ENCODE measurements at places on chromosomes 12 and 14. TPM values are rescaled to one million over a fixed set of nuclear protein-coding genes. Genes with fewer than 3 reads are reported as not detected.

Gene FAM90A1
- total RNA-seq: not detected

Gene PLD4
- total RNA-seq: 0.35 TPM

Gene FGF23
- total RNA-seq: not detected

Gene IQSEC3
- 1.1 TPM for total RNA-seq

Gene SPRING1
- total RNA-seq: 13.4 TPM

Gene RNASE7
- total RNA-seq: 0.27 TPM

Gene KLRK1
- total RNA-seq: 1.2 TPM

DNA sequence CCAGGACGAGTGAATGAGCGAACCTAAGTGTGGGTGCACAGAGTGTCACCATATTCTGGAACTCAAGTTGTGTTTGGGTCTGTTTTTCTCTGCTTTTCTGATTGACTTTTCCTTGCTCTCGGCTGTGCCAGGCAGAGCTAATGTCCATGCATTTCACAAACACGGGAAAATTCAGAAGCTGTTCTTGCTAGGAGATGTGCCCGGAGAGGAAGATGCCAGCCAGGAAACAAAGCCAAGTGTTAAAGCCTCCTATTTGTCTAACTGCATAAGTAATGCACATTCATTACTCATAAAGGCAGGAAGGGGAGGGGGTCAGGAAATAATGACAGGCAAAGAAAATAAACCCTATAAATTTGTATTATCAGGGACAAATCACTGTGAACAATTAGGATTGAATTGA is 250.4 kb upstream of the SFSWAP start:
- DNase-seq: no peak
- no peak overlapping the region for H3K4me3 ChIP-seq
- H3K27ac ChIP-seq: no peak overlapping the region
- H3K4me1 ChIP-seq: no peaks in the 10 kb centered on the region

- DNase-seq: no peak
- no peak overlapping the region for H3K4me3 ChIP-seq
- H3K36me3 ChIP-seq: no peaks in the 10 kb centered on the region
- H3K27ac ChIP-seq: no peak overlapping the region
- H3K27me3 ChIP-seq: no peaks in the 10 kb centered on the region
- no peaks in the 10 kb centered on the region for H3K4me1 ChIP-seq
Measured at GRCh38 chr12:123859035-123859434, 96.9 kb downstream of the DNAH10 start.

GRCh38 chr12:22631863-22632463 is 7.0 kb downstream of the ETNK1 start:
- H3K27me3 ChIP-seq: no peaks in the 10 kb centered on the region
- no peak overlapping the region for H3K4me3 ChIP-seq
- H3K36me3 ChIP-seq: no peaks in the 10 kb centered on the region
- no peak for DNase-seq
- peaks cover 47% of the 10 kb centered on the region for H3K4me1 ChIP-seq

DNA sequence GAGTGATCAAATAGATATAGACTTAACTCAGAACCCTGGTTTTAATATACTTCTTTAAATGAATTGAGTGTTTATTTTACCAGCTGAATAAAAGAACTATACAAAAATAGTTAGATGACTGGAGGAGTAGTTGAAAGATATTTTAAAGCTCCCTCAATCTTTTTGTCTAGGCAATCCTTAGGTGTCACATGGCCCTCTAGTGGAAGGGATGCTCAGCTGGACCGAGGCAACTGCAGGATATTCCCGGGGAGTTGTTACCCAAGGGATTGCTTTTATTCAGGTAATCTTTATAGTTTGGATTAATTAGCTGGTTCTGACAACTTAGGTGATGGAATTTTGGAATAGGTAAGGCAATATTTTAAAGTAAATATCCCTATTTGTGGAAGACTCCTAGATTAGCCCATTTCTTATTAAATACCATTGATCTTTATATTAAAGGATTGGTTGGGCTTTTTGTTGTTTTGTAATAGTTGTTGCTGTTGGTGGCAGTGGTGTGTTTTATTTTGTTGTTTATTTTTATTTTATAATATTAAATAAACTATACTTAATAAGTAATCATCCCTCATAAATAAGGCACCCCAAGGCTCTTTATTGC is 57.1 kb downstream of the ZDHHC17 start:
- H3K4me3 ChIP-seq: no peak overlapping the region
- no peak overlapping the region for H3K27ac ChIP-seq
- no peaks in the 10 kb centered on the region for H3K27me3 ChIP-seq
- H3K36me3 ChIP-seq: peaks cover 6% of the 10 kb centered on the region

DNA sequence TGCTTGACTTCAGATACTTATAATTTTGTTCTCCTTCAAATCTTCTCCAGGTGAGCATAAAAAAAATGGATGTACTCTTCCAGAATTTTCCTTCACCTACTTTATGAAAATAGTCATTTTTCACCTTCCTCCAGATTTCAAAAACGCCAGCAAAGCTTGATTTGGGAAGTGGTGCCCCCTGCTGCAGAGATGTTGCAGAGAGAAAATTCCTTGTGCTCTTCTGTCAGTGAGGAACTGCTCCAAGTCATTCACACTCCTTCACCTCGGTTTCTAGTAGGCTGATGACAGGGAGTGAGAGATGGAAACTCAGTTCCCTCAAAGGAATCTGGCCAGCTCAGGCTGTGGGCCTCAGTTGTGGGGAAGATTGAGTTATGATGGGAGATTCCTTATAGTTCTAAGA is 24.2 kb upstream of the RNASE3 start:
- no peak overlapping the region for H3K4me3 ChIP-seq
- DNase-seq: no peak
- H3K4me1 ChIP-seq: no peaks in the 10 kb centered on the region
- no peak overlapping the region for H3K27ac ChIP-seq
- H3K27me3 ChIP-seq: no peaks in the 10 kb centered on the region

DNA sequence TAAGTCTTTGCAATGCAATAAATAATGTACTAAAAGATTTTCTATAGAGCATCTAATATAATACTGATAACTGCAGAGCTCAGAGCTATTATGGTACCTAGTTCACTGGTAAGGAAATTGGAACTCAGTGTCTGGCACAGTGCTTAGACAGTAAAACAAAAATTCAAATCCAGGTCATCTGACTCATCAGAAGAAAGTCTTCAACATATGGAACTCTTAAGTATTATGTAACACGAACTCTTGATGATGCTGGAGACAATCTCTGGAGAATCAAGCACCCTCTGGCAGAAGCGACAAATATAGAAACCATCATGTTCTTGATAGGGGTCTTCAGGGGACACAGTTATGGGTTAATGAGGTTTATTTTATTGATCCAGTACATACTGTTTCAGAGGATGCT is 37.3 kb upstream of the TRHDE start:
- H3K36me3 ChIP-seq: no peaks in the 10 kb centered on the region
- no peak overlapping the region for H3K27ac ChIP-seq
- H3K4me1 ChIP-seq: no peaks in the 10 kb centered on the region
- no peak overlapping the region for H3K4me3 ChIP-seq
- no peaks in the 10 kb centered on the region for H3K27me3 ChIP-seq

DNA sequence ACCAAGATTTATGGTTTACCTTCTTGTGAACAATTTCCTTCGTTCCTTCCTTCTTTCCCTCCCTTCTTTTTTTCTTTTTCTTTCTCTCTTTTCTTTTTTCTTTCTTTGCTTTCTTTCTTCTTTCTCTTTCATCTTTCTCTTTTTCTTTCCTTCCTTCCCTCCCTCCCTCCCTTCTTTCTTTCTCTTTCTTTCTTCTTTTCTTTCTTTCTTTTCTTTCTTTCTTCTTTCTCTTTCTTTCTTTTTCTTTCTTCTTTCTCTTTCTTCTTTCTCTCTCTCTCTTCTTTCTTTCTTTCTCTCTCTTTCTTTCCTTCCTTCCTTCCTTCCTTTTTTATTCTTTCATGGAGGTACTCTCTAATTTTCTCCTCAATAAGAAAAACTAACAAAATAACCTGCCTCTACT is 462.1 kb upstream of the ATP2B1 start:
- no peak overlapping the region for H3K27ac ChIP-seq
- DNase-seq: no peak
- no peaks in the 10 kb centered on the region for H3K36me3 ChIP-seq
- H3K4me1 ChIP-seq: no peaks in the 10 kb centered on the region

DNA sequence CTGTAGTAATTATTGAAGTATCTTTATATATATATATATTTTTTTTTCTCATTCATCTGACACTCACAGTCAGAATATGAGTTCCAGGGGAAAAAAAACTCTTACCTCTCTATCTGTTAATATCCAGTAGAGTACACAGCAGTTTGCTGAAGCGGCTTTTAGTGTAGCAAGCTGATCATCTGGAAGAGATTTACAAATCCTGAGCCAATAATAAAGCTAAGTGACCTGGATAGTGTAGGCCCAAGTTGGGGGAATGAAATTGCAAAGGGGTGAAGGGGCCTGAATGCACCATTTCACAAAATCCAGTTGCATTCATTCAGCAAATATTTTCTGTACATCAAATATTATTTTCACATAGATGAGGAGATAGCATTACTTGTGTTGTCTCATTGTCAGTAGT is 234.6 kb upstream of the FLRT2 start:
- H3K36me3 ChIP-seq: no peaks in the 10 kb centered on the region
- H3K27ac ChIP-seq: no peak overlapping the region
- H3K4me3 ChIP-seq: no peak overlapping the region
- H3K27me3 ChIP-seq: no peaks in the 10 kb centered on the region
- DNase-seq: no peak

DNA sequence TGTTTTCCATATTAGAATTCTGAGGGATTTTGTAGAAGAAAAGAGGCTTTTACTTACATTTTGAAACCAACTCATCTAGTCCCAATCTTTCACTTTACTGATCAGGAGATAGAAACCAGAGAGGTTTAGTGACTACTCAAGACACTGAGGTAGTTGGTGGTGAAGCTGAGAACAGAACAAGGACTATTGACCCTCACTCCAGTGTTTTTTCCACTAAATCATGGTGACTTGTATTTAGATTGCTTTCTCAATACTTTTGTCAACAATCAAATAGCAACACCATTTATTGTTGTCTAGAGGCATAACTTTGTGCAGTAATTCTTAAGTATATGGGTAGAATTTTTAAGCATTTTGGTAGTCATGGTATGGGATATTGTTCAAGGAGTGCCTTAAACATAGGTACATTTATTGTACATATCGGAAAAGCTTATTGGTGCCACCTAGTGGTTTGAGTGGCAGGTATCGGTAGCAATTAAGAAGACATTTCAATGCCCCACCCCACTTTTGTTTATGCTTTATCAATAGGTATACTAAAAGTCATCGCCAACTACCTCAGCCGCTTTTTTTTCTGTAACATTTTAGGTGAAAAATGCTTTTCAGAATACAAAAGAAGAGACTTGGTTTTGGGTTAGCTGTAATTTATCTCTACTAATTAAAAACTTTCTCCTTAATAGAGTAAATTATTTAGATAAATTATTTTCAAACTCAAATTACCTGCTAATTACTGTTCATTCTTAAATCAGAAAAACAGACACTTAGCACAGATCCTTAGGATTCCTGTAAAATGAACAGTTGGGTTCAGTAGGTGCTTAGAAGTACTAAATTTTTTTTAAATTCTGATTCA is 47.3 kb upstream of the PAWR start:
- H3K27me3 ChIP-seq: no peaks in the 10 kb centered on the region
- H3K36me3 ChIP-seq: no peaks in the 10 kb centered on the region
- H3K4me1 ChIP-seq: peaks cover 2% of the 10 kb centered on the region
- no peak for DNase-seq

- H3K27ac ChIP-seq: no peak overlapping the region
- H3K27me3 ChIP-seq: no peaks in the 10 kb centered on the region
- peaks cover 14% of the 10 kb centered on the region for H3K36me3 ChIP-seq
- H3K4me3 ChIP-seq: no peak overlapping the region
Measured at GRCh38 chr12:58888131-58888783, 32.0 kb downstream of the LRIG3 start.

DNA sequence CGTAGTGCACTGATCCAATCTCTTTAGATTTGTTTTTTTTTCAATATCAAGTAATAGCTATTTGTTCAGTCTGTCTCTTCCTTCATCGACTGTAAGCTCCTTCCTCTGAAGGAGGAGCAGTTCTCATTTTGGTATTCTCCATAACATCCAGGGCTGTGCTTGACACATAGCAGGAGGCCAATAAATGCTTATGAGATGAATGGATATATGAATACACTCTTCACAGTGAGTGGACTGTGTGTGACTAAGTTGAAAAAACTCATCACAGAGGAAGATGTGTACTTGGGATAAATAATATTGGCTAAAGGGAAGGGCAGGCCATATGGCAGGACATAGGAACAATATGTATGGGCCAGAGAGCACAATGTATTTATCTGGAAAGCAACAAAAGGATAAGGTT is 205.3 kb upstream of the PRICKLE1 start:
- H3K36me3 ChIP-seq: no peaks in the 10 kb centered on the region
- H3K27ac ChIP-seq: no peak overlapping the region
- no peaks in the 10 kb centered on the region for H3K4me1 ChIP-seq
- DNase-seq: no peak

- H3K27ac ChIP-seq: no peak overlapping the region
- no peak overlapping the region for H3K4me3 ChIP-seq
- H3K27me3 ChIP-seq: no peaks in the 10 kb centered on the region
Measured at GRCh38 chr12:56229082-56229481, 769 bp upstream of the SLC39A5 start.

DNA sequence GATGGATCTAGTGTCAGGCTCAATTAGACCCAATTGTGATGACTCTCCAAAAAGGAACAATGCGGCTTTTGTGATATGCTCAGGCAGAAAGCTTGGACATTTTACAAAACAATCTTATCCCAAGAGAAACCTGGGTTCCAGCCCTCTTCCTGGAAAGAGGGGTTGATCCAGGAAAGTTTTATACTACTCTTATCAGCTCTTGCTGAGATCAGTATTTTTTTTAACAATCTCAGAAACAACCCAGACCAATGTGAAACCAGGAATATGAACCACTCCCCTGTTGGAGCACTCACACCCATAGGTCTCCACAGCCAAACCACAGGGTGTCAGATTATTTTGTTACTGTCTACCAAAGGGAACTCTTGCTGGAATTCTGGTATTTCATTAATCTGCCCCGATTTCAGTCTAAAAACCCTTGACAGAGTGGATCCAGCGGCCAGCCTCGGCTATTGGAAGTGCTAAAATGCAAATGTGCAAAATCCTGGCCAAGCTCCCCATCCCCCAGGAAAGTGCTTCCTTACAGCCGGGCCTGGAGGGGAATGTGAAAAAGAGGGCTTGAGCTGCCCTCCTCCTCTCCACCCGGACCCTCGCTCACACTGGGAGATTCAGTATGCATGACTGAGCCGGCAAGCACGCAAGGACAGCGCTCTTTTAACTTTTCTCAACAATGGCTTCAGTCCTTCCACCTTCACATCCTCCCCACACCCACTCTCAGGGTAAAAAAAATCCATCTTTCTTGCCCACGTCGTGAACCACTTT is 4.0 kb downstream of the FBXL14 start:
- no peaks in the 10 kb centered on the region for H3K36me3 ChIP-seq
- H3K4me1 ChIP-seq: peaks cover 50% of the 10 kb centered on the region
- no peak for DNase-seq
- peak overlapping the region; percentile 83 for H3K4me3 ChIP-seq
- peak overlapping the region; percentile 43 for H3K27ac ChIP-seq
- no peaks in the 10 kb centered on the region for H3K27me3 ChIP-seq

GRCh38 chr14:92934196-92935085 is 11.5 kb downstream of the CHGA start:
- no peak for DNase-seq
- no peak overlapping the region for H3K27ac ChIP-seq
- no peaks in the 10 kb centered on the region for H3K4me1 ChIP-seq
- H3K4me3 ChIP-seq: no peak overlapping the region
- H3K27me3 ChIP-seq: no peaks in the 10 kb centered on the region
- H3K36me3 ChIP-seq: peaks cover 11% of the 10 kb centered on the region

All from thoracic aorta (tissue), 2 donors.